ENCODE measurements at places on chromosomes 5 and 9.
A peak's percentile ranks its signal among the peaks of the same experiment; 100 is the strongest.

DNA sequence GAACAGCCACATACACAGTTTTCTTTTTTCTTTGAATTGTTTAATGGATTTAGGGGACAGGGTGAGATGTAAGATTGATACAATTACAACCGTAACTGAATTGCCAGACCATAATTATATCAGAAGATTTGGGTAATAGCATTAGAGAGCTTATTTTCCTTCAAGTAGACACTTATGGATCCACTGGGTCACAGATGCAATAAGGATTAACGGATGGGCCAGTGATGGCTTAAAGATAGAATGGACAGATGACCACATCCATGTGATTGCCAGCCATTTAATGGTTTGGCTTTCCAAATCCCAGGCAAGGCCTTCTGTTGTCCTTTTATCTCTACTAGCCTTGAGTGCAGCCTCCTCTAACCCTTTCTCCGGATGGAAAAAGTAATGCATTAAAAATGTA lies 94.7 kb upstream of the NUDT12 start:
- DNase-seq, result no peak

DNA sequence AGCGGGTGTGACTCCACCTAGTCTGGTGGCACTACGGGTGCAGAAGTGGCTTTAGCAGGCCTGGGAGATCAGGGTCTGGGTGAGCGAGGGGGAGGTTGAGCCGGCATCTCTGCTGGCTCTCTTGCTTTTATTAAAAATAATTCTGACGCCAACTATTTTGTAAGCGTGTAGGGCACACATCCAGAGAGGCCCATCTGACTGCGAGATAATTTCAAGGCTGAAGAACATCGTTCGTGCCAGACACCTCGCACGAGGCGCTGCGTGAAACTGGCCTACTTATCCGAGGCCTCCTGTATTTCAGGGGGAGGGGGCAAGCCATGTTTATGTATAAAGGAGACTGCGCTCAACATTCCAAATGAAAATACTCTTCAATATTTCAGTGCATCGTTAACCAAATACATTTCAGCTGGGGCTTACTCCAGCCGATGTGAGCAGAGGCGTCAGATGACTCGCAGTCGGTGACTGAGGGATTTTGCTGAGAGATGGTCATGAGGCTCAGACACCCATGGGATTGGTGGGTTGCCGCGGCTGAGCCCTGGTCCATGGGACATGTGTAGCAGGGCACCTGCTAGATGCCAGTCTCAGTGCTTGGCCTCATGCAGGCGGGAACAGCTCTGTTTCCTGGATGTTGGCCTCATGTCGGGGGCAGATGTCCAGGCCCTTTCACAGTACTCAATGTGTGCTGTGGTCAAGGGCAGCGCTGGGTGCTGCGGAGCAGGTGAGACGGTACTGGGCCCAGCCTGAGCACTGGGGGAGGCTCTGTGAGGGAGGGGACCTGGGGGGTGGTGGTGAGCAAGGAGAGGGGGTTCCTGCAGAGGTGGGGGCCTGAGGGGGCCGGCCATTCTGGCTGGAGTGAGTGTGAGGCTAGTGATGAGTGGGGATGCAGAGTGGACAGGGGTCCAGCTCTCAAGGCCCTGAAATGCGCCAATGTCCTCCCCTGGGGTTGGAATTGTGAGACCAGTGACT lies 201.5 kb downstream of the DAB2IP start:
- DNase-seq, result no peak

DNA sequence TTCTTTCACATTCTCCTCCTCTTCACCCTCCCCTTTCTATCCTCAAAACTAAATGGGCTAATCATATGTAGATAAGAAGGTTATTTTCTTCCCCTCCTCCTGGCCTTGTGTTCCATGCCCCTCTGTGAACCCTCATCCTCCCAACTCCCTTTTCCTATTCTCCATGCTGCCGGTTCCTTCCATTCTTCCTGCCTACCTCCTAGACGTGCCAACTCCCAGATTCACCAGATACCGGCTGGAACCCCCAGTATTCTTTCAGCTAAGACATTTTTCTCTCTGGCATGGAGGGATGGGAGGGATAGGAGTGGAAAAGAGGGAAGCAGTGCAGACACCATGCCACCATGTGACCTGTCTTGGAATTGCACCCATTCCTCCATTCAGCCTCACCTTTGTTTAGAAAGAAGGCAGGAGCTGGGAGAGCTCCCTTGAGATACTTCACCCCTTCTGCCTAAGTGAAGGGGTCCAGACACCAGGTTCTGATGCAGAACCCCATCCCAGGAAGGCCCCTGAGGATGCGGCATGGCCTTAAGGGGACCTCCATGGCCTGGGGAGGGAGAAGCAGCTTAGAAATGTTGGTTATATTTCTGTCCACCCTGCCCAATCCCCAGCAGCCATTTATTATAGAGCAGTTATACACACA lies 4.8 kb downstream of the DNAJB5 start:
- no peak for DNase-seq

GRCh38 chr9:117034866-117035265 lies 347.8 kb downstream of the TRIM32 start:
- DNase-seq, result peak; percentile 2

- no peak for DNase-seq
These were observed 351.3 kb downstream of the DRD1 start for GRCh38 chr5:175092691-175093090.
